ENCODE measurements at places on chromosomes 11 and 22. TPM values are rescaled to one million over a fixed set of nuclear protein-coding genes. Genes with fewer than 3 reads are reported as not detected.

Gene MMP8
- total RNA-seq = not detected

Gene GNAZ
- total RNA-seq = 6.1 TPM

Gene RTL10
- 14.9 TPM for total RNA-seq

Gene MPZL3
- total RNA-seq = not detected

Gene SCGB1D2
- total RNA-seq = not detected

Gene LDHAL6A
- not detected for total RNA-seq

Gene PATE4
- not detected for total RNA-seq

Gene KCNJ11
- 0.11 TPM for total RNA-seq

Gene LRRC75B
- total RNA-seq = 7.2 TPM

Gene MPZL2
- total RNA-seq = not detected

Gene CSKMT
- total RNA-seq = 3.2 TPM

Gene PATE2
- total RNA-seq = not detected

Gene NPTXR
- total RNA-seq = 0.06 TPM

Gene YPEL1
- 0.80 TPM for total RNA-seq

Gene SLC22A25
- total RNA-seq = not detected

Gene PNPLA5
- total RNA-seq = 0.45 TPM

Gene SCGB1D4
- total RNA-seq = not detected

Gene NTM
- 50.4 TPM for total RNA-seq

Gene MMP11
- 7.1 TPM for total RNA-seq

Gene CHCHD10
- 0.46 TPM for total RNA-seq

Gene PPP1CA
- total RNA-seq = 247 TPM

Gene OVOL1
- not detected for total RNA-seq

Gene UCP3
- total RNA-seq = 1.1 TPM

Gene FAM83F
- total RNA-seq = not detected

All from LHCN-M2 (cell line).